ENCODE measurements at places on chromosomes 3 and 15.

GRCh38 chr15:60804986-60805949 lies 326.3 kb upstream of the ICE2 start:
- DNase-seq: no peak

DNA sequence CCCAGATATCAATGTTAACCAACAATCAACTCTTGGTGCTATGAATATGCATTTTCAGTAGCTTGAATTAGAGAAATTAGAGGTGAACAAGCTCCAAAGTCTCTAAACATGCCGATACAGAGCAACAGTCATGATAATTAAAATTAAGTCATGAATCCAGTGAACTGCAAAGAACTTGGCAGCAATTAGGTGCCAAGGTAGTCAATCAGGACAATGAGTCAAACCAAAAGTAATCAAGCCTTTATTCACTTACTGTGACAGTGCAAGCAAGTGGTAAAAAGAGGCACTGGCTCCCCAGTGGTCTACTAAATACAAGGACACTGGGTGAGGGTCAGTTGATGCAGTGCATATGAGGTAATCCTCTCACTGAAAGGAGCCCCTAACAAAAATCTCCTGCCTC lies 1.8 kb downstream of the ZNF770 start:
- DNase-seq: no peak

DNA sequence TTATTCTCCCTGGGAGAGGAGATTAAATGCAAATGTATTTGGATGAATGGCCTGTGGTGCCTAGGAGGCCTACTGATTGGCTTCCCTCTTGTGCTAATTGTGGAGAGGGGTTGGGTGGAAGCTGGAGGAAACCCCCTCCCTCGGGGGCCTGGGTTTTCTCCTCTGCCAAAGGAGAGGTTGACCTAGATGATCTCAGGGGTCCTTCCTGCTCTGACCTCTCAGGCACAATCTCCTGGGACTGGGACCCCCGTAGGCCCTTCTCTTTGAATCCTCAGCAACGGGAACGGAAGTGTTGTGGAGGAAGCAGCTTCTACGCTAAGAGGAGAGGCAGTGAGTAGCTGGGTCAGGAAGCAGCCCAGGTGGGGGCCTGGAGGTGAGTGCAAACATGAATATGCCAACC lies 40.5 kb upstream of the MAGEF1 start:
- no peak for DNase-seq

GRCh38 chr15:98878862-98879261 lies 128.7 kb downstream of the PGPEP1L start:
- DNase-seq: no peak

DNA sequence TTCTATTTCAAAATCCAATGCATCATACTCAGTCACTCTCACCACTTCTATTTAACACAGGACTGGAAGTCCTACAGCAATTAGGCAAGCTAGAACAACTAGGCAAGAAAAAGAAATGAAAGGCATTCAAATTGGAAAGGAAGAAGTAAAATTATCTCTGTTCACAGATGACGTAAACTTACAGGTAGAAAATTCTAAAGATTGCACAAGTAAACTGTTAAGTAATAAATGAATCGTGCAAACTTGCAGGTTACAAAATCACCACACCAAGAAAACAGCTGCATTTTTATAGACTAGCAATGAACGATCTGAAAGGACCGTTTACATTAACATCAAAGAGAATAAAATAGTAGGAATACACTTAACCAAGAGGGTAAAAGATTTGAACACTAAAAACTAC lies 36.2 kb downstream of the CHST2 start:
- no peak for DNase-seq

GRCh38 chr3:106256249-106256957 lies 387.6 kb upstream of the CBLB start:
- no peak for DNase-seq

- DNase-seq: no peak
These were observed 11.4 kb upstream of the SPTBN5 start for GRCh38 chr15:41905036-41905793.

GRCh38 chr15:33453761-33454160 lies 143.0 kb downstream of the RYR3 start:
- DNase-seq: no peak

All from cerebellar cortex (tissue), 1 donor.